GF-D8 (cell line): ENCODE measurements at places on chromosomes 11 and 22.

- DNase-seq, result no peak
Measured at GRCh38 chr11:67433536-67434394, 3.7 kb downstream of the PTPRCAP start.

DNA sequence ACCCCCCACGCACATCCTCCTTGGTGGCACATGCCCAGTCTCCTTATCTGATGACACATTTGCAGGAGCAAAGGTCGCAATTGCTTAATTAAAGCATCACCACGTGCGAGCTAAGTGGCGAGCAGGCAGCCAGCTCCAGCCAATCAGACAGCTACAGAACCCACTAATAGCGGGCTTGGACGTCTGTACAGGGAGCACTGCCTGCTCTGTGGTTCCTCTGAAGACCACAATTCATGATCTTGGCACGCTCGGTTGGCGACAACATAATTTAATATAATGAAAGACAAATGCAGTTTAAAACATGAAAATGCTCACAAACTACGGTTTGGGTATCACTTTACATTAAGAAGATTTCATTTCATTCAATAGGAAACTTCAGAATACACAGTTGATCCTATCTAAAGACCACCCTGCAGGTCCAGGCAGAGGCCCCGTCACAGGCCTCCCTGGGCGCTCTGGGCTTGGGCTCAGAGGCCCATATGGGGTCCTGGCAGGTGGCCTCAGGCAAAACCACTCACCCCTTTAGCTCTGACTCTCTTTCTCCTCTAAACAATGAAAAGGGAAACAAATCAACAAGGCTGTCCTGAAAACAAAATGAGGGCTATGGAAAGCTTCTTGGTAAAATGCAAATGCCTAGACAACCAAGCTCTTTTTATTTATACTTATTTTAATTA is 10.4 kb downstream of the PACSIN2 start:
- peak; percentile 91 for DNase-seq

- no peak for DNase-seq
Measured at GRCh38 chr22:48561676-48562075, 1266.0 kb downstream of the BRD1 start.

- no peak for DNase-seq
Measured at GRCh38 chr11:44266056-44266780, 43.7 kb downstream of the ALX4 start.

DNA sequence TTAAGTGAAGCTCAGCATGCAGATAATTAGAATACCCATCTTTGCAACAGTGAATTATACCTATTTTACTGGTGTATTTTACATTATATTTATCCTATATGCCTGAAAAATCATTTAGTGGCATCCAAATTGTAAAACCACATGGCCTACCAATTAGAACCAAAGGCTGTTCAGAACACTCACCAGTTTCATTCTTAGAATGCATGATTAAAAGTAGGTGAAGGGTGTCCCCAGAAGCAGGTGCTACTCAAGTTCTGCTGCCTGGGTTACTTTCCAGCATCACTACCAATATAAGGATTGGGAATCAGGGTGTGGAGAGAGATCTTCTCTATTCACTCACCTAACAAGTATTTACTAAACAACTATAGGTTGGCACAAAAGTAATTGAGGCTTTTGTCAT is 103.3 kb downstream of the SGSM3 start:
- DNase-seq, result no peak

DNA sequence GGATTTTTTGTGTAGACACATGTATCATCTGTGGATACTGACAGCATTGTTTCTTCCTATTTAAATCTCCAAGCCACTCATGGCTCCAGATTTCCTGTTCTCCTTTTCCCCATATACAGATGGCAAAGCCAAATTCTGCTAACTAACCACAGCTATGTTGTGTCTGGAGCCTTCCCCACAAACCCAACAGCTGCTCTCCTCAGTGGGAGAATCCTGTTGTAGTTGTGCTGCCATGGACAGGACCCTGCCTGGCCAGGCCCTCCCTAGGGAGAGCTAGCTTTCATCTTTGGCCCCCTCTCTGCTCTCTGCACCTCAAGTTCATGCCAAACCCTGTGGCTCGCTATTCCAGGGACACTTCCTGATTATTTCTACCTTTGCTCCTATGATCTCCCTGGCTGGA is 106.4 kb upstream of the CCDC90B start:
- DNase-seq, result no peak

- no peak for DNase-seq
Measured at GRCh38 chr22:35596821-35597220, 20.3 kb downstream of the MB start.

- peak; percentile 90 for DNase-seq
Measured at GRCh38 chr11:124644426-124645280, 22.0 kb downstream of the TBRG1 start.

GRCh38 chr11:45457649-45458048 is 171.5 kb upstream of the SYT13 start:
- DNase-seq, result peak; percentile 1

DNA sequence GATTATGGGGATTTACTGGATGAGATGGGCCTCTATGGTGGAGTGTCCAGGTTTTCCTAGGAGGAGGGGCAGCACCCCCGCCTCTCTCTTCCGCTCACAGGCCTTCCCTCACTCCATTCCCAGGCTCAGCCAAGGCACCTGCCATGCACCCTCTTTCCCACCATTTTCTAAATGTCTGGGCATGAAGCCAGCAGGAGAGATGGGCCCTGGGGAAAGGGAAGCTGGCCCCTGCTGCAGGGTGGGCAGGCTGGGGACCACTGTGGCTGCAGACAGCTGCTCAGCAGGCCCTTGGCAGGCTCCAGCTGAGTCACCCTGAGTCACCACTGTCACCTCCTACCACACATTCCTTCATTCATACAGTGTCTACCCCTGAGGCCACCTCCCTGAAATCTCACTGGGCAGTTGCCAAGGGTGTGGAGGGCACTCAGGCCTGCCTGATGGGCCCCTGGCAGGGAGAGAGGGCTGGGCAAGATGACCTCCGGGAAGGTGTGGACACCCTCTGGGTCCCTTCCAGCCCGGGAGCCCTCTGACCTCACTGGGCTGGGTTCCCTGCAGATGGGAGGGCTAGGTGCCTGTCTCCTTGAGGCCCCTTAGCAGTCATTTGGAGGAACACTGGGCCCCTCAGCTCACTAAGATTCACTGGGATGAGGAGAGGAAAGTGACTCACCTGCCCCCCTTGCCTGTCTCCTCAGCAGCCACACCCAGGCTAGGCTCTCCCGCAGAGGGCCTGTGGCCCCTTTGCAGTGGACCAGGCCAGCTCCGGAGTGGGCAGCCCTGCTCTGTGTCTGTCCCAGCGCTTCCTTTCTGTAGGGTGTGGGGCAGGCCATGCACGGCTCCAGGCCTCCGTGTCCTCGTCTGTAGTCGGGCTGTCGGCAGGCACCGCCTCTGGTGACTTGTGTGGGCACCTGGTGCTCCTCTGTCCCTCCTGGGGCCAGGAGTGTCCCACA is 7.8 kb downstream of the MYEOV start:
- DNase-seq, result no peak

DNA sequence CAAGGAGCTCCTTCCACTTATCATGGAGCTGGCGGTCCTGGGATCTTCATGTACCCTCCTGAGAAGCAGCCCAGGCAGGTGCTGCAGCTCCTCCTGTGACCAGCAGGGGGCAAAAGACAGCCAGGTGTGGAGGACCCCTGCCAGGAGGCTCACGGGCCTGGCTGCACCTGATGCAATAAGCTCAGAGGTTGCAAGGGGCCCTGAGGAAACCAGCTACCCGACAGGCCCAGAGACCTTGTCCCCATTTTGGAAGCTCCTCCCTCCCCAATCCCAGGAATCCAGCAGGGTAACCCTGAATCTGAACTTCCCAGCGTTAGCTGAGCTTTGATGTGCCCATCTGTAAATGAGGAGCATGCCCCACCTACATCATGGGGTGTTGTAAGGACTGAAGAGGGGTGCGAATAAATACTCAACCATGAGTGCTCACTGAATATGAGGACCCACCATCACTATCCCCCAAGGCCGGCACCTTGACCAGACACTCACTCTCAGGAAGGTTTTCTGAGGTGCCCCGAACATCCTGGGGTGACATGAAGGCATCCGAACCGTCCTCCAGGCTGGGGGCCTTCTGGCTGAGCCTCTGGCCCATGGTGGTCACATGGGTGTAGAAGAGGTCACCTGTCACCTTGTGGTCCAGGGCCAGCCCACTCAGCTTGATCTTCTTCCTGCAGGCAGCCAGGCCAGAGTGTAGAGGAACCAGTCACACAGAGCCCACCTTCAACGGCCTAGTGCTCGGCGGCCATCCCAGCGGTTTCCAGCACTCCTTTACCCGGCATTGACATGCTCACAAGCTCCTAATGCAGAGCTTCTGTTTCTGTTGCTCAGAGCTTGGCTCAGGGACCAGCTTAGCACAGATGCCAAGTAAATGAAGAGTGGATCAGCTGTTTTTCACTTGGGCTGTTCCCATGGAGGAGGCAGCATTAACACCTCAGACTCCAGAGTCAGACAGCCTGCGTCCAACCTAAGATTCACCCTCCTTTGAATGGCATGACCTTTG is 21.7 kb downstream of the SLC43A1 start:
- no peak for DNase-seq

DNA sequence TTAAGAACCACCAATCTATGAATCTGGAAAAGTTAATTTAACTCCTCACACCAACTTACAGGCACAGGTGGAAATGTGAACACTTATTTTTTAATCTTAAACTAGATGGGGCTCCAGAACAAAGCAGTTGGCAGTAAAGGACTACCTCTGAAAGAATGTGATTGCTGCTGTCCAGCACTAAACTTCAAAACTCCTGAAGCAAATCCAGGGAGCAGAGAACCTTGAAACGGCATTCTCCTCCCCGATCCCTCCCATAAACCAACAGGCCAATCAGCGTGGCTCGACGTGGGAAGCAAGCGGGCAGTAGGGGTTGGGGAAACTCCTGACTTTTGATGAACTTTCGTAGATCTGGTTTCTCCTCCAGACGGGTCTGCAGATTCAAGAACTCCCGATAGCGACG is 5.0 kb downstream of the SNX19 start:
- DNase-seq, result no peak

DNA sequence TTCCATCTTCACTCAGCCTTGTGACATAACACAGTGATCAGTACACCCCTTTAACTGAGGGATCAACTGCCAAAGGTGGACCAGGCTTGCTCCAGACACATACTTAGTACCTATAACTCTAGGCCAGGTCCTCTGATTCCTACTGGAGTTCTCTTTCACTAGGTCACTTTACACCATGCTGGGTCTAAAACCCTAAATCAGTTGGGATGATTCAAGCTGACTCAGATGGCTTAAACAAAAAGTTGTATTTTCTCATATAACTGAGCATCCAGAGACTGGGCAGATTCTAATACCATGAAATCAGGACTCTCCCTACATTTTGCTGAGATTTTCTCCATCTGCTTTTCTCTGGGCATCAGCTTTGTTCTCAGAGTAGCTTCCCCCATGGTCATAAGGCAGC is 26.0 kb upstream of the FLI1 start:
- DNase-seq, result no peak

- DNase-seq, result no peak
Measured at GRCh38 chr11:114309517-114309916, 13.3 kb downstream of the NNMT start.

- DNase-seq, result no peak
Measured at GRCh38 chr11:110317516-110317932, 21.1 kb upstream of the RDX start.

GRCh38 chr11:78802058-78802761 is 227.5 kb upstream of the NARS2 start:
- no peak for DNase-seq

- DNase-seq, result no peak
Measured at GRCh38 chr11:44681698-44682097, 45.1 kb upstream of the TSPAN18 start.
